CD4-positive, alpha-beta memory T cell (primary cell): ENCODE measurements at places on chromosomes 11 and 22.
A peak's percentile ranks its signal among the peaks of the same experiment; 100 is the strongest.

GRCh38 chr11:910044-910588 lies 494 bp downstream of the CHID1 start:
- peak; percentile 64 for DNase-seq

GRCh38 chr11:63929616-63930015 lies 9.2 kb upstream of the NAA40 start:
- DNase-seq: no peak

- no peak for DNase-seq
Observed at GRCh38 chr22:44703255-44703870, 1.4 kb downstream of the PRR5 start.

DNA sequence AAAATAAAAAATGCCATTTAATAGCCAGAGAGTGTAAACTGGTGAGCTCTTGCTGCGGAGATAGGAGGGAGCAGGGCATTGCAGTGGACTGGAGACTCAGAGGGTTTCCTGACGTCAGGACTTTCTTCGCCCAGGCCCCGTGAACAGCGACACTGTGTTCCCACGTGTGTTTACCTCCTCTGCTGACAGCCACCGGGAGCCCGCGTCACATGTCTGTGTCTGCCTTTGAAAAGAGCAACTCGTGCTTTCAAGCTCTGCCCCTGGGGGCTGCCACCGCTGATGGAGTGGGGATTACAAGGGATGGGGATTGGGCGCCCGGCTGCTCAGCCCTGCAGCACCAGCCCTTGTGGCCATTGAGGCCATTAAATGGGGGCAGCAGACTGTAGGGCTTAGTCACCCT lies 3.3 kb downstream of the TANGO2 start:
- DNase-seq: no peak

DNA sequence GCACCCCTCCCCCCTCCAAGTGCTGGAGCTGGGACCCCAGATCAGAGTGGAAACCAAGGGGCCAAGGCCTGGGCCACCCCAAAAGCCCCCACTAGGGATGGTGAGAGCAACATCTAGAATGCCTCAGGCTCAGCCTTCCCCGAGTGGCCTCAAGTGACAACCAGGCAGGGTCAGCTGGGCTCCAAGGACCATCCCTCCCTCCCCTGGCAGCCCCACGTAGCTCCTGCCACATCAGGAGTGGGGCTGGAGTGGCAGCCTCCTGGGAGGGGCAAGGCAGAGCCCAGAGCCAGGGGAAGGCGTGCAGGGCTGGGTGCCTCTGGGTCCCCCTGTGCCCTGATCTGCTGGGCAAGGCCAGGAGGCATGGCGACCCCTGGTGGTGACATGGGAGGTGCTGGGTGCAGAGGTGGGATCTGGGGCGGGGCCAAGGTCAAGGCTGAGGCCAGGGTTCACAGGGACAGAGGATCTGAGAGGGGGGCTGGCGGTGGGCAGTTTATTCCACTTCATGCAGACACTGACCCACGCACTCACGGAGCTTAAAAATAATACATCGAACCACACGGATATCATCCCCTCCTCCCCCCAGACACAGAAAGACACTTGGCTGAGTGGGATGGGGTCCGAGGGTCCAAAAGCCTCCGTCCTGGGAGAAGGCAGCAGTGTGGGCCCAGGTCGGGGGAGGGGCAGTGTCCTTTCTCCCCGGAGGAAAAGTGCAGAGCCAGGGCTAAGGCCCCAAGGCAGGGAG lies 15.8 kb upstream of the EHD1 start:
- DNase-seq: peak; percentile 87

DNA sequence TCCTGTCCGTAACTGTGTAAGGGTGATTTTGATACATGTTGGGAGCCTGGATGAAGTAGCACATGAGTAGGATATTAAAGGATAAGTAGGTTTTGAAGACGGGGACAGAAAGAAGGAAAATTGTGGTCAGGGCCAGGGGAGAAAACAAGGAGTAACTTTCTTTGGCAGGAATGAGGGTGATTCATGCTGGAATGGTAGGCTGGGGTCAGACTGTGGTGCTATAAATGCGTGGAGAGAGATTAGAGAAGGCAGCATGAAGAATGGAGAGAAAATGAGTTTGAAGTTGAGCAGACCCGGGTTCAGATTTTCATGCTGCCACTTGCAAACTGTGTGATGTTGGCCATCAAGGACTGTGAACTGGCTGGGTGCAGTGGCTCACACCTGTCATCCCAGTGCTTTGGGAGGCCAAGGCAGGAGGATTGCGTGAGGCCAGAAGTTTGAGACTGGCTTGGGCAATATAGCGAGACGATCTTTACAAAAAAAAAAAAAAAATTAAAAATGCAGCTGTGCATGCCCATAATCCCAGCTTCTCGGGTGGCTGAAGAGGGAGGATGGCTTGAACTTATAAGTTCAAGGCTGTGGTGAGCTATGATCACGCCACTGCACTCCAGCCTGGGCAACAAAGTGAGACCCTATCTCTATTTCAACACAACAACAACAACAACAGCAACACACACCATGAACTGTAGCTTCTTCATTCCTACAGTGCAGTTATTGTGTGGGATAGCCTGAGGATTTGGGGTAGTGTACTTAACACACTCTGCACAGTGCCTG lies 22.3 kb downstream of the ZBTB16 start:
- no peak for DNase-seq

DNA sequence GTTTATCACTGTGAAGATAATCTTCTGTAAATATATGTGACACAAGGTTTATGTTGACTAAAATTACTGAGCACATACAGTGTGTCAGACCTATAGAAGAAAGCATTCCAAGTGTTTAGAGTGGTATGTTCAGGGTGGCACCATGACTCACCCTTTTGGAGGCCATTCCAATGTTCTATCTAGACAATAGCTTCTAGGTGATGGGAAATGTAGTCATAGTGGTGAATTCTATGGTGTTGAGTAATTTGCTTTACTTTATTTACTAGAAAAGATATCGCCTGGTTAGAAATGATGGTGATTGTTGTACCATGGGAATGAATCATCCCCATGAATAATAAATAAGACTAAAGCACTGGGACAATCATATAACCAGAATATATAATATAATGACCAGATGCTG lies 72.9 kb upstream of the OR4C15 start:
- DNase-seq: no peak

DNA sequence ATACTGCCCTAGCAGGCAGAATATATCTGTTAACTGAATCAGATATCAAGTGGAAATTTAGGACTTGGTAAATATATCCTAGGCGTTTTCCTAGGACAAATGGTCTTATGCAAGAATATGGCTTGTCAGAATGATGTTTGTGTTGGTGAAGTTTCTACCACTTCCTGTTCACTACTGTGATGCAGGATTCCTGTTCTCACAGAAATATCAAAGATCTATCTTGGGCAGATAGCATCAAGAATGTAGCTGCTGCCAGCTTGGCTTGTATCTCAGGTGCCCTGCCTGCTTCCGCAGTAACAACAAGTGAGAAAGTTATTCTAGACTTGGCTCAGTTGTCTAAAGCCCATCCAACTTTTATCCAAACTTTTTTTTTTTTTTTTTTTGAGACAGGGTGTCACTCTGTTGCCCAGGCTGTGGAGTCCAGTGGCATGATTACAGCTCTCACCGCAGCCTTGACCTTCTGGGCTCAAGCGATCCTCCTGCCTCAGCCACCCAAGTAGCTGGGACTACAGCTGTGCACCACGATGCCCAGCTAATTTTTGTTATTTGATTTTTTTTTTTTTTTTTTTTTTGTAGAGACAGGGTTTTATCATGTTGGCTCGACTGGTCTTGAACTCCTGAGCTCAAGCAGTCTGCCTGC lies 61.3 kb downstream of the PPME1 start:
- peak; percentile 46 for DNase-seq

DNA sequence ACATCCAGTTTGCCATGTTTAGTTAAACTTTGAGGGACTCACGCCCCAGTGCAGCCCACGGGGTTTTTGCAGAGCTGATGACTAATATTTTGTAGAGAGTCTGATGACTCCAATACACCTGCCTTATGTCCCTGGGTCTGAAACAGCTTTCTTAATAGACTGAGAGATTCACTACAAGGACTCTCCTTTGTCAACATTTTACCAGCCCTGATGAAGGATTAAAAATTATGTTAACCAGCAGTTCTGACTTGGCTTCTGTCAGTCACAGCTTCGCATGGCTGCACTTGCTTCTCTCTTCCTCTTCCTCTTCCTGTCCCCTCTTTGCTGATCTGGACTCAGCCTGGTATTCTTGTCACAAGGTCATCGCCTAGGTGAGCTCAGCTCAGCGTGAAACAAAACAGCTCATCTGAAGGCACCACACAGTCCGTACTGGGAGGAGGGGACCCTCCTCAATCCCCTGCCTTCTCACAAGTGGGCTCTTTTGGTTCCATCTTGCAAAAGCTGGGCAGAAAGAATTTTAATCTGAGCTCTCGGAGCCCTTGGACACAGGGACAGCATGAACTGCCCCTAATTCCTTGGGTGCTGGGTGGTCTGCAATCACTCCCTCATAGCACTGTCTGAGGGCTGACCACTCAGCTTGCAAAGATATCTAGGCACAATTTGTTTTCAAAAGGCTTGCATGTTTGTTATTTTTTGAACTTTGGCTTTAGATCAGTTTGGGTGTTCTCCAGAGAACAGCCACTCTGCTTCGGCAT lies 38.1 kb upstream of the POU2AF1 start:
- no peak for DNase-seq

GRCh38 chr11:74453373-74453975 lies 13.9 kb downstream of the KCNE3 start:
- peak; percentile 38 for DNase-seq

GRCh38 chr11:19077965-19078364 lies 17.4 kb upstream of the MRGPRX2 start:
- no peak for DNase-seq

GRCh38 chr22:18022876-18023275 lies 1.5 kb downstream of the MICAL3 start:
- no peak for DNase-seq

DNA sequence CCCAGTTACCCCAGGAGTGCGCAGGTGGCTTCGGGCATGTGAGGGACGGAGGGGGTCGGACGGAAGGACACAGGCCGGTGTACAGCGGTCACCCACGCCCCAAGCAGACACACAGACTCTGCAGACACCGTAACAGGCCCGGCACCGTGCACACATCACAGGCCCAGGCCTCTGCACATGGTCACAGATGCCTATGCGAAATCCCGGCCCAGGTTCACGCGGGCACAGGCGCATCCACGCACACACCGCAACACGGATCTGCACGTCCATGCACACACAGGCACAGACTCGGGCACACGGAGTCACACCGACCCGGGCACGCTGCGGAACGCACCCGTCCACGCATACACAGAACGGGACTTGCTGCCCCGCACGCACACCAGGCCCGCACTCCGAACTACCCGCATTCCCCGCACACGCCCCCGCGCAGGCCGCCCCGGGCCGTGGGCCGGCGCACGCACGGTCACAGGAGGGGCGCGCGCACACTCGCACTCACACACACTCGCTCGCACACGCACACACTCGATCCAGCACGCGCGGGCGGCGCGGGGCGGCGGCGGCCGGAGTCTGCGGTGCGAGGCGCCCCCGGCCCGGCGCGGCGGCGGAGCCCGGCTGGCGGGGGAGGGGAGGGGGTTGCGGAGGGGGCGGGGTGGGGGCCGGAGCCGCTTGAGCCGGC lies at the start of gene MGAT3:
TSS of gene MGAT3 (plus strand) at position 491 of the 676 bp plus-strand sequence. CDS start 30,336 bp downstream, outside the sequence.
- DNase-seq: no peak

DNA sequence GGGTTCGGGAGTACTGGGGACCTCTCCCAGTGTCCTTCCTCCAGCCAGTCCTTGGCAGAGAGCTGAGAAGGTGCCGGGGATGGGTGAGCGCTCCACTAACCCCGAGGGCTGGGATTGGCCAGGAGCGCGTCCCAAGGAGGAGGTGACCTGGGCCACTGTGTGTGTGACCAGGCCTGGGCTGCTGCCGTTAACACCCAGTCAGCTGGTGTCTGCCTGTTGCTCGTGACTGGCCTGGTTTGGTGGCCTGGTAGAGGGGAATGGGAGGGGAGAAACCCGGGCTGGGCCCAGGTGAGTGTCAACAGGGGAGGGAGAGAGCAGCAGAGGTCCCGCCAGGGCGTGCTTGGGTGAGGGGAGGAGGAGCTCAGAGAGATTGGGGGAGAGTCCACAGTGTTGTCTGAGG lies 29.9 kb upstream of the GRAMD4 start:
- no peak for DNase-seq

- no peak for DNase-seq
Observed at GRCh38 chr22:37105990-37106389, 3.5 kb downstream of the TMPRSS6 start.

DNA sequence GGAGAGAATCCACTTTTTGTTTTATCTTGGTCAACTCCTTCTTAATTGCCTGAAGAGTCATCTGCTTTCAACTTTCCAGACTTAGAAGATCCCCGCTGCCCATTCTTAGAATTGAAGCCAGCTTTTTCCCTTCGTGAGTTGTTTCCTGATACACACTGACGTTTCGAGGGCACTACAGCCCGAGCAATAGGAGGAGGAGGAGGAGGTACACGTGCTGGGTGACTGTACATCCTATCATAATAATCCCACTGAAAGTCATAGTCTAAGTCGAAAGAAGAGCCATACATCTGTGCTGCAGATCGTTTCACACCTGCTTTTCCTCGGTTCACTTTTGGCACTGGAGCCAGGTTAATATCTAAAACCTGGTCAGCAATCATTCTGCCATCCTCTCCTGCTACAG lies 606.1 kb downstream of the DLG2 start:
- DNase-seq: no peak

- DNase-seq: no peak
Observed at GRCh38 chr11:9719566-9720289, 55.9 kb downstream of the SWAP70 start.

DNA sequence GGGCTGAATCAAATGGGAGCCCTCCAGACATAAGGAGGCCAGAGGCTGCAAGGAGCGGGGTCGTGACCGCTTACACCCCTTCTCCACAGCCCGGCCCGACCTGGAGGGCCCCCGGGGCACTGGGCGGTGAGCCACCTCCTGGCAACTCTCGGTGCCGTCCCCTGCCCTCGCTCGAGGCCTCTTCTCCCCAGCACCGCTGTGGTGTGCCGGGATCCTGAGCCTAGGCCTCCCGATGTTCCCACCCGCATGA lies 432 bp upstream of the GP1BB start:
- peak; percentile 1 for DNase-seq

GRCh38 chr11:101686514-101686913 lies 102.7 kb upstream of the TRPC6 start:
- DNase-seq: no peak

- DNase-seq: no peak
Observed at GRCh38 chr11:65952052-65952521, 6.8 kb downstream of the TSGA10IP start.

- peak; percentile 32 for DNase-seq
Observed at GRCh38 chr11:61477727-61478148, 30.8 kb upstream of the LRRC10B start.

DNA sequence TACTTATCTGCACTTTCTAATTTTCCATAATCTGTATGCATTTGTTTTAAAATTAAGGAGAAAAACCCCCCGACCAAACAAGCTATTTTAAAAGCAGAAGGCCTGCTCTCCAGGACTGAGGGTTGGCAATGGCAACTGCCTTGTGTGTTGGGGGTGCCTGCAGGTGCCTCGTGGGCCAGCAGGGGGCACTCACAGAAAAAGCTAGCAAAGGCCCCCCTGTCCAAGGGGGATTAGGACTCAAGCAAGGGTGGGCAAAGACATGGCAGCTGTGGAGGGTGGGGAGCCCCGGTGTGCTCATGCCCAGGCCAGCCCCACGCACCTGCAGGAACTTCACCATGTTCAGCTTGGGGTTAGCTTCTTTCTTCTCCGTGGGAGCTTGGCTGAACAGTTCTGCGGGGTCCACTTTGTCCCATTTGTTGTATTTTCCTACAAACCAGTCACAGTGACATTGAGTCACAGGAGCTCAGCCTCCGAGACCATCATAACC lies 10.3 kb downstream of the TOP3B start:
- DNase-seq: peak; percentile 42

- DNase-seq: no peak
Observed at GRCh38 chr11:70548976-70549375, 150.6 kb downstream of the CTTN start.
